ENCODE measurements at places on chromosomes 5 and 9.
A peak's percentile ranks its signal among the peaks of the same experiment; 100 is the strongest.

DNA sequence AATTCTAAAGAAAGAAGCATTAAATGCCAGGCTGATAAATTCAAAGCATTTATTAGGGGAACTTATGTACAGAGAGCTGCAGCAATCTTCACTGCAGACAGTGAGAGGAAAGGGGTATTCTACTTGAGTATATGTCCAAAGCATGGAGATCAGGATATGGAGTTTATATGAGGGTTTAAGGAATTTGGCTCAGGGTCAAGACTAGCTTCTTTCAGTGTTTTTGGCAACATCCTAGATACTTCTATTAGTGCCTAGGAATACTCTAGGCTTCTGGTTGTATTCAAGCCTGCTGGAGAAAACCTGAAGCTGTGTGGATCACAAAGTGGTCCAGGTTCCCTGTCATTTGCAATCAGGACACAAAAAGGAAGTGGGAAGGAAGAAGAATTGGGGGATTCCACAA is 194.6 kb downstream of the CETN3 start:
- DNase-seq, result no peak

DNA sequence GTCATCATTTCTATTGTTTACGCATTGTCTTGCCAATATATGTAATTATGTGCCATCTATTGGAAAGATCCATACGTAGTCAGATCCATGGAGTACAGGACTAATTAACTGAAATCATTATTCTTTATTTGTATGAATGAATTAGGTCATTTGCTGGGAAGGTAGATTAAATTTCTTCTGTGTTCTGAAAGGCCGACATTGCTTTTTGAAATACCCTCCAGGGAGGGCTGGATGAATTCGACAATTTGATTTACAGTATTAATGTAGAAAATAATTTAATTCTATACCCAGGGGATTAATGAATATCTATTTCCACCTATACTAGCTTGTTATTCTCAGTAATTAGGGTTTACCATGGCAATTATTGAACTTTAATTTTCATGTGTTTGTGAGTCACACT is 117.6 kb downstream of the CHSY3 start:
- DNase-seq, result no peak

DNA sequence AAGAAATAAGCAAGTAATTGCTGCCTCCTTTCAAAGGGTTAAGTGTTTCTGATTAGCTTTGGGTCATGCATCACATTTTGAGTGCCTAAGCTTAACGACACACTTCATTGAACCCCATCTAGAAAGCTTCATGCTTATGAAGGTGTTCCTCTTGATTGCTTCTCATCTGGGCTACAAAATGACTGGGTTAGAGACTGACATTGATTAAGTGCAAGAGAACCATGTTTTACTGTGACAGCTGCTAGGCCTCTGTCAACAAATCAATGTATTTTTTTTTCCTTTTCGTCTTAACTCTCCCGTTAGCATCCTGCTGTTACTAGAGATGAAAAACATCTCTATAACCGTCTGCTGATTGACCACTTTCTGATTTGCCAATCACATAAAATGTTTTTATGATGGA is 725.0 kb downstream of the TLE1 start:
- DNase-seq, result no peak

DNA sequence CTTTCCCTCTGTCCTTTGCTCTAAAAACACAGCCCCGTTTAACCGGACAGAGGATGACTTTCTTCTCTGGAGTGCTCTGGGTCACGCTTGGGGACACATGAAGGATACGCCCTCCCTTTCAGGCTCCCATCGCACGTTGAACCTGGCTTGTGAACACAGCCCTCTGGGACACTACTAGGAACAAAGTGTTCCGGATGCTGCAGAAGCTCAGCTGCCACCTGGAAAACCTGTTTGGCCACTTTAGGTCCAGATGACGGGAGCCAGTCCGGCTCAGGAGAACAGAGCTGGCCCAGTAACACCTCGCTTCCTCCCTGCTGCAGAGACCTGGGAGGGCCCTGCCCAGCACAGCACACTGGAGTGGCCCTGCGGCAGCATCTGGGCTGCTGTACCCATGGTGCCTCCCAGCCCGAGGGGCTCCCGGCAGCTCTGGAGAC is 60.1 kb downstream of the GADD45G start:
- DNase-seq, result peak; percentile 57

DNA sequence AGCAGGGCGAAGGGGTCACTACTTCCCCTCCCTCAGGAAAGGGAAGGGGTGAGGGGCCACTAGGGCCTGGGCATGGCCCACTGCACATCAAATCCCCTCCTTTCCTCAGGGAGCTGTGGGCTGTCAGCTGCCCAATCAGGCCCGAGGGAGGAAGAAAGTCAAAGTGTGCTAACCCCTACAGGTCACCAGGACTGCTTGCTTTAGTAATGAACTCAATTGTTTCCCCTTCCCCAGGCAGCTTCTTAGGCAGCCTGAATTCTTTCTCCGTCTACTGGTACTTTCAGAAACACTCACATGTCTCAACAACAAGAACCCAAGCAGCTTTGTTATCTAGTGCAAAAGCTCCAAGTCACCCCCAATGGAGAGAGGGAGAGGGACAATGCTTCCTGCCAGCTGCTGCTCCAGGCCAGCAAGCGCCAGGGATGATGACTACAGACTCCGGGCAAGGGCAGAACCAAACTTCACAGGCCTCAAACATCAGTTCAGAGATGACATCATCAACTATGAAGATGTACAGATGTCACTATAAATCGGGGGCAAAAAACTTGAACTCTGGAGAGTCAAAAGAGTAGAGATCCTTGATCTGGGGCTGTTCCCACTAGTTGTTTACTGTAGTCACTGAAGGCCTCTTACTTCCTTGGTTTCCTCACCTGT is 100.7 kb downstream of the SLIT3 start:
- DNase-seq, result no peak

DNA sequence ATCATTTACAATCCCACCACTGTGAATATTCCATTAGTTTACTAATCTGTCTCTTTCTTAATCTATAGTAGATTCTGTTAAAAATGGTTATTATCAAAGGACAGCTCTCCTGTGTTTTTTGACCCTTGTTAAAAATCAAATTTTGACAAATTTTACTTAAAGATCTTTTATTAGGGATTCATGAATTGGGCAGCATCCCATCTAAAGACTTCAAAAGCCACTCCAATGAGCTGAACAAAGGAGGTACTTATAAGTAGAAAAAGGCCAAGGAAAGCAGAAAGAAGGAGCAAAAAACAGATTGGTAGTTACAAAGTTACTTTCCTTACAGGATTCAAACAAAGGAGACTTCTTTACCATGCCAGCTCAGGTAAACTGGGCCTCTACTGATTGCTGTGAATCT is 44.5 kb upstream of the PTPDC1 start:
- DNase-seq, result no peak

DNA sequence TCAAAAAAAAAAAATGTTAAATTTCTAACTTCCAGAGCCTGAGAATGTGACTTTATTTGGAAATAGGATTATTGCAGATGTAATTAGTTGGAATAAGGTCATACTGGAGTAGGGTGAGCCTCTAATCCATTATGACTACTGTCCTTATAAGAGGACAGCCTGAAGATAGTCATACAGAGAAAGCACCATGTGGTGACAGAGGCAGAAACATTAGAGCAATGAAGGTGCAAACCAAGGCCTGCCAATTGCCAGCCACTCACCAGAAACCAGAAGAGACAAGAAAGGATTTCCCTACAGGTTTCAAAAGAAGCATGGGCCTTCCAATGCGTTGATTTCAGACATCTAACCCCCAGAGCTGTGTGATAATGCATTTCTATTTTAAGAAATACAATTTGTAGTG is 659.2 kb upstream of the CHD1 start:
- DNase-seq, result no peak

DNA sequence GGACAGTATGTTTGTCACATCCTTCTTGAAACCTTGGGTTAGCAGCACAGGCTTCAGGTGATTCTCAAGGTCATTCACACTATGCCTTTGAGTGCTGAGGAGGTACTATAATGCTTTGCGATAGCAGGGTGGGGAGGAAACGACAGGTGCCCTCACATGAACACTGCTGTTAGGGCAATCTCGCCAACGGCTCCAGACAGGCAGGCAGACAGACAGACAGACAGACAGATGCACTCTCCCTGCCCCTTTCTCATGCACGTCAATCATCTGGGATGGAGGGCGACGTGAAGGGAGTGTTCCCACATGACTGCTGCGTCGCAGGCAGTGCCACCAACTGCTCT is 82.9 kb downstream of the RAPGEF1 start:
- DNase-seq, result no peak

DNA sequence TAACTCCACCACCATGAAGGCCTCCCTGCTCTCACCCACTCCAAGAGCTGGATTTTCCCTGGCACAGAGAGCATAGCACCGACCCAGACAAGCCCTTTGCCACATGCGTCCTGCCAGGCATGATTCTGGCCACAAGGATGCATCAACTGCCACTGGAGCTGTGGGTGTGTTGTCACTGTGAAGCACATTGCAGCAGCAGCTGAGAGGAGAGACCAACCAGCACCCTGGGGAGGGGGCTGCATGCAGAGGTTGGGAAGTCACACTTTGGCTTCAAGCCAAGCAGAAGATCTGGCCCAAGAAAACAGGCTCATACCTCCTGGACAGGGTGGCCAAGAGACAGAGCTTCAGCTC is 22.6 kb upstream of the PTGES start:
- DNase-seq, result no peak

DNA sequence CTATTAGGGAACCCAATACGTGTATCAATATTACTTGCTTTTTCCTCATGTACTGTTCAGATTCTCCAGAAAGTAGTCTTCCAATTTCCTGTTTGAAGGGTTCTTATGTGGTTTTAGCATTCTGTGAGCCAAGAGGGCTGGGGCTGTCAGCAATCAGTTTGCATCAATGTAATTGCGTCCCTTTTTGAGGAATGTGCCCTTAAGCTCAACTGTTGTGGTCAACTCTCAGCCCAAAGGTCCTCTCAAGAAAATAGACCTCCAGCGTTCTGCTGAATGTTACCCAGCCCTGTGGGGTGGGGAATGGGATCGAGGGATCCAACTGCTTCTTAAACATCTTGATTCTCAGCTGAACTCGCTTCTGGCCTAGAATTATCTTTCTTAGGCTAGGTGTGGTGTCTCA is 43.8 kb upstream of the CDK20 start:
- DNase-seq, result no peak

DNA sequence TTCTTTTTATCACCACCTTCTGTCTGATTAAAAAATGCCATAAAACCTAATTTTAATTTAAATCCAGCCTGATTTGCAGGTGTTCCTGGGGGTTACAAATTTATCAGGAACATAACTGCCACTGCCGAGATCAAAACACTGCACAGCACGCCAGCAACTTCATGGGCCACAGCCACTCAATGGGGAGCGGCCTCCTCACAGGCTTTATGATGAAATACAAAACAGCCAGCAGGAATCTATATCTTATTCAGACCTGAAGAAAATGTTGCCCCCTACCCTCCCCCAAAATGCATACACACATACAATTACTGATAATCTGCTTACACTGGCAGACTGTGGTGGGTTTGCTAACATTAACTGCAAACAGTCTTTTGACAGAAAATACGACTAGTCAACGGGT is 151.7 kb upstream of the POU5F2 start:
- no peak for DNase-seq

DNA sequence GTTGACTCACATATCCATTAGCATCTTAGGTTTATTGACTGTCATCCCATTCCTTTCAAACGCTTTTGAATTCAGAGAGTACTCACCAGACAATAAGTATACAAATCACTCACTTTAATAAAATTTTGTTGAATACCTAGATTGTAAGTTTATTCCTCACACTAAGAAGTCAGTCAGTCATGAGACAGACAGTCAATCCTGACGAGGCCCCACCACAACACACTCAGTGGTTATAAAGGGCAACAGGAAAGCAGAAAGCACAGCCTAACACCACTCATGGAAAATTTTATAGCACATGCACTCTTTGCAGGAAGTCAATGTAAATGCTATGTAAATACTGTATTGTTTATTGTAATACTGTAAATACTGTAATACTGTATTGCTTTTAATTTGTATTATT is 176.3 kb upstream of the PTGER4 start:
- no peak for DNase-seq

GRCh38 chr5:68456756-68457217 is 241.2 kb downstream of the PIK3R1 start:
- no peak for DNase-seq

DNA sequence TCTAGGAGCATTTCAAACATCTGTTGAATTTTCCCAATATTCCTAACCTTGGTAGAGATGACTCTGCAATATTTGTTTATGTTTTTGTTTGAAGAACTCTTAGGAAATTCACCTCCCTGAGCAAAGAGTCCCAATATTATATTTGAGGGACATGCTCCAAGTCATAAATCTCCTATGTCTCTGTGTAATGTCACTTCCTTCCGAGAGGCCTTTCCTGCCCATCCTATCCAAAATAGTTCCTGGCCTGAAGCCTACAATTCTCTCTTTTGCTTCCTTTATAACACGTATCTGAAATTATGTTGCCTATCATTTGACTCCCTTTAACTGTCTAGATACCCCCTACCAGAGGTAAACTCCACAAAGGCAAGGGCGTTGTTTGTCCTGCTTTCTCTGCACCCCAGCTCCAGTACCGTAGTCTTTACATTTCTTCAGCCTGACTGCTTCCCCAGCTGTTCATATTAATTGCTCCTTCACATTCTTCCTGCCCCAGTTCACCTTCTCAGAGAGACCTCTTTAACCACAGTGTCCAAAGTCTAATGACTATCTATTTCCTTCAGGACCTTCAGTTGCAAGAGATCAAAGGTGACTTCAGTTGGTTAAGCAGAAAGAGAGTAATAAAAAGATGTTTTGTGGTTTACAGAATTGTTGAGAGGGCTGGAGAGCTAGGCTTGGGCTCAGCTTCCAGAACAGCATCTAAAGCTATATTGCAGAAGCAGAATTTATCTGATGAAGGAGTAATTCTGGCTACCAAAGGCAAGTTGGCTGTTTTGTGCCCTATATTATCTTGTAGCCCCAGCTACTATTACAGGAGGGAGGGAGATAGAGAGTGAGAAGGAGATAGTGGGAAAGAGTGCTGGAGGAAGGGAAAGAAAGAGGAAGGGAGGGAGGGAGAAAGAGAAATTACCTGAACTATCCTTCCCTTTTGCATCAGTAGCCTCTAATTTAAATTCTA is 109.3 kb upstream of the TMEM161B start:
- peak; percentile 6 for DNase-seq
